ENCODE measurements at places on chromosomes 6 and 20. TPM values are rescaled to one million over a fixed set of nuclear protein-coding genes. Genes with fewer than 3 reads are reported as not detected.

DNA sequence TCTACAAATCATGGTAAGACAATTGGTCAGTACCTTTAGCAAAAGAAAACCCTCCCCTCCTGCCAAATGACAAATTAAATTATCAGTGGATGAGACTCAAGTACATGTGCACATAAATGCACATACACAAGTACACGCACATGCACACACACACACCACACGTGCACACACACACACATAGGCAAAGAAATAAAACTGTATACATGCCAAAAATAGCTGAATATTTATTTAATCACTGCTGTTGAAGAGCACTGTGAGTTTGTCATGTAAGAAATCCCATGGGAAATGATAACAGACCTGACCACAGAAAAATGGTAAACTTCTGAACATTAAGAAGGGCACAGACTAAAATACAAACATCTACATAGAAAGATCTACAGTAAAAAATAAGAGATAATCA lies 46.6 kb upstream of the TNFAIP3 start:
- DNase-seq, result no peak
- H3K27me3 ChIP-seq, result no peaks in the 10 kb centered on the region
- peaks cover 82% of the 10 kb centered on the region for H3K4me1 ChIP-seq
- peaks cover 26% of the 10 kb centered on the region for H3K36me3 ChIP-seq

- no peak overlapping the region for H3K27ac ChIP-seq
- H3K27me3 ChIP-seq, result peaks cover 15% of the 10 kb centered on the region
- DNase-seq, result no peak
- H3K4me3 ChIP-seq, result no peak overlapping the region
Observed at GRCh38 chr20:699811-700338, 24.3 kb upstream of the SCRT2 start.

- H3K27me3 ChIP-seq, result no peaks in the 10 kb centered on the region
- H3K4me3 ChIP-seq, result no peak overlapping the region
- no peak for DNase-seq
- peaks cover 13% of the 10 kb centered on the region for H3K4me1 ChIP-seq
Observed at GRCh38 chr6:36625158-36625919, 31.2 kb downstream of the SRSF3 start.

GRCh38 chr20:51470499-51470820 lies 72.1 kb downstream of the NFATC2 start:
- no peaks in the 10 kb centered on the region for H3K27me3 ChIP-seq
- no peak for DNase-seq

DNA sequence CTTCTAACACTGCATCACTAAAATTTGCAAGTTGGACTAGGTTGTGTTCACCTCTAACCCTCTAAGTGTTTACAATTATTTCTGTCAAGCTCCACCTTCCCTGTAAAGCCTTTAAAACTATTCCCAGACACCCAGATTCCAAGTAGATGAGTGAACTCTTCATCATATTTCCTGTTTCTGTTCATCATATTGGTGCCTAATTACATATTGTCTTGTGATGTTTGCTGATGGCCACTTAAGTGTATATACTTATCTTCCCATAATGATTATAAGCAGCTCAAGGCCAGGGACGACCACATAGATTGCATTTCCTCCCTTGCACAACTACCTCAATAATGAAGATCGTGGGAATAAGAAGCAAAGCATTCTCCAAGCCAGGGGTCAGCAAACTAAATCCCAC lies 16.8 kb downstream of the TNFRSF21 start:
- no peaks in the 10 kb centered on the region for H3K36me3 ChIP-seq
- no peaks in the 10 kb centered on the region for H3K4me1 ChIP-seq
- no peak overlapping the region for H3K4me3 ChIP-seq
- peaks cover 4% of the 10 kb centered on the region for H3K27me3 ChIP-seq

Gene FAM184A
- total RNA-seq, result 3.7 TPM

GRCh38 chr6:17638212-17638715 lies 38.2 kb downstream of the FAM8A1 start:
- no peak for DNase-seq
- H3K4me3 ChIP-seq, result no peak overlapping the region
- peaks cover 68% of the 10 kb centered on the region for H3K36me3 ChIP-seq
- peaks cover 31% of the 10 kb centered on the region for H3K4me1 ChIP-seq

DNA sequence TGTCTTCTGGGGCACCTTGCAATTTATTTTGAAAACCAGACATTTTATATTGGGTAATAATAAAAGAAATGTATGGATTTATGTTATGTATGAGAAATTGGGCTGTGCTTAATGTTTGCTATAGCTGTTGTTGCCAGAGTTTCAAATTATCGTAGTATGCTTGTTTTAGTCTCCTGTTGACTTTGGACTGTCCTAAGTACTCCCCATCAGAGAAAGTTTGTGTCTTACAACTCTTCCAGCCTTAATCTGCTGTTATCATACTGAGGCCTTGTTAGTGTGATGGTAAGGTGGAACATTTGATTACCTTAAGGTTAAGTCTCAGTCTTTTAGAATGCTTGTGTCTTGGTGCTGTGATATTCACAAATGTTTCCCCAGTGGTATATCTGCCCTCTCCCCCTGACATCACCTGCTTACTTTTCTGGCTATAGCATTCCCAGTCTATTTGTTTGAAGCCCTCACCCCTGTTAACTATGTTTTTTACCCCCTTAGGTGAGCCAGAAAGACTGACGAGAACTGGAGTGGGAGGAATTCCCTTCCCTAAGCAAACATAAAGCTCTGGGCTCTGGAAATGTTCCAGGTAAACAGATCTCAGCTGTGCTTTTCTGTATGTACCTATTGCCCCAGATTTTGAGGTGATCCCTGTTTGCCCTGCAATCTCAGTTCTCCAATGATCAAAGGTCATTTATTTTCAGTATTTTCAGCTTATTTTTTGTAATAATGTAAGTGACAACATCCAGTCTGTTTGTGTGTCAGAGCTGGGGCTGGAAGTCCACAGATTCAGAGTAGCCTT lies 581.1 kb upstream of the CITED2 start:
- H3K27ac ChIP-seq, result no peak overlapping the region
- H3K27me3 ChIP-seq, result peaks cover 4% of the 10 kb centered on the region
- no peak overlapping the region for H3K4me3 ChIP-seq
- H3K4me1 ChIP-seq, result no peaks in the 10 kb centered on the region
- H3K36me3 ChIP-seq, result no peaks in the 10 kb centered on the region

GRCh38 chr6:14754751-14755513 lies 490.9 kb upstream of the JARID2 start:
- no peak for DNase-seq
- no peak overlapping the region for H3K4me3 ChIP-seq
- H3K27me3 ChIP-seq, result no peaks in the 10 kb centered on the region
- no peaks in the 10 kb centered on the region for H3K36me3 ChIP-seq
- no peak overlapping the region for H3K27ac ChIP-seq

DNA sequence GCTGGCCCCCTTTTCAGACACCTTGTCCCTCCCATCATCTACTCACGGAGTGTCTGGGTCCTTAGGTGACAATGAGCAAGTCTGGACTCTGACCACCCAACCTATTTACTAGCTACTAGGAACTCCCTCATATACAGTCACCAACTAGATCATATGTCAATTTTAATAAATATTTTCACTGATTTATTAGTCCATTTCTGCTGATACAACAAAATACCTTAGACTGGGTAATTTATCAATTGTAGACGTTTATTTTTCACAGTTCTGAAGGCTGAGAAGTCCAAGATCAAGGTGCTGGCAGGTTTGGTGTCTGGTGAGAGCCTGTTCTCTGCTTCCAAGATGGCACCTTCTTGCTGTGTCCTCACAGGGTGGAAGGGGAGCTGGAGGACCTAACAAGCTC lies 229.7 kb downstream of the PTPRT start:
- no peak overlapping the region for H3K27ac ChIP-seq
- H3K27me3 ChIP-seq, result peaks cover 7% of the 10 kb centered on the region
- no peak overlapping the region for H3K4me3 ChIP-seq
- H3K36me3 ChIP-seq, result no peaks in the 10 kb centered on the region
- DNase-seq, result no peak
- no peaks in the 10 kb centered on the region for H3K4me1 ChIP-seq

Gene BANF2
- not detected for total RNA-seq

DNA sequence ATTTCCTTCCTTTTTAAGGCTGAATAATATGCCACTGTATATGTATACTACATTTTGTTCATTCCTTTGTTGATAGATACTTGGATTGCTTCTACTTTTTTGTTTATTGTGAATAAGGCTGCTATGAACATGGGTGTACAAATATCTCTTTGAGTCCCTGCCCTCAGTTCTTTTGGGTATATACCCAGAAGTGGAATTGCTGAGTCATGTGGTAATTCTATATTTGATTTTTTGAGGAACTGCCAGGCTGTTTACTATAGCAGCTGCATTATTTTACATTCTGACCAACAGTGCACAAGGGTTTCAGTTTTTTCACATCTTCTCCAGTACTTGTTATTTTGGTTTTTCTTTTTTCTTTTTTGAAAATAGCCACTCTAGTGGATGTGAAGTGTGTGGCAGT lies 34.1 kb downstream of the CDS2 start:
- no peak for DNase-seq
- no peak overlapping the region for H3K4me3 ChIP-seq
- no peak overlapping the region for H3K27ac ChIP-seq
- H3K27me3 ChIP-seq, result no peaks in the 10 kb centered on the region

Gene C6orf132
- 0.18 TPM for total RNA-seq

Gene SNPH
- total RNA-seq, result 3.2 TPM

Gene HEY2
- total RNA-seq, result not detected

Gene MYLK4
- 0.10 TPM for total RNA-seq

Gene MRPS10
- total RNA-seq, result 50.7 TPM

- no peaks in the 10 kb centered on the region for H3K4me1 ChIP-seq
- no peak overlapping the region for H3K27ac ChIP-seq
- H3K4me3 ChIP-seq, result no peak overlapping the region
- no peaks in the 10 kb centered on the region for H3K36me3 ChIP-seq
Observed at GRCh38 chr6:170505306-170505705, 47.8 kb downstream of the PSMB1 start.

All from activated naive CD8-positive, alpha-beta T cell treated with anti-CD3 and anti-CD28 coated beads for 36 hours (primary cell).